ENCODE measurements at places on chromosomes 12 and 14.

DNA sequence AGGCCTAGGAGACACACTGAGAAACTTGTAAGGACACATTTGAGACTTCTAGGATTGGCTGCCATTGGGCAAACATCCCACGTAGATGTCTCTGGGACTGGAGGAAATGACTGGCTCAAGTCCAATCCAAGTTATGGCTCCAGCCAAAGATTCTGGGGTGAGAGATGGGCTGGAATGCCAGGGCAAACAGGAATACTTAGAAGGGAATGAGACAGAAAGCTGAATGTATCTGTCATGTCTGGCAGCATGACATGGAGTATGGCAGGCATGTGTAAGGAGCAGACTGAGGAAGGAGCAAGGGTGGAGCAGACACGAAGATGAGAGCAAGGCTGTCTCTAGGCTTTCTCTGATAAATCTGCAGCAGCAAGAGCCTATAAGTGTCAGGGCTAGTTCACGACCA is 209.2 kb downstream of the PHLDA1 start:
- no peak for DNase-seq

DNA sequence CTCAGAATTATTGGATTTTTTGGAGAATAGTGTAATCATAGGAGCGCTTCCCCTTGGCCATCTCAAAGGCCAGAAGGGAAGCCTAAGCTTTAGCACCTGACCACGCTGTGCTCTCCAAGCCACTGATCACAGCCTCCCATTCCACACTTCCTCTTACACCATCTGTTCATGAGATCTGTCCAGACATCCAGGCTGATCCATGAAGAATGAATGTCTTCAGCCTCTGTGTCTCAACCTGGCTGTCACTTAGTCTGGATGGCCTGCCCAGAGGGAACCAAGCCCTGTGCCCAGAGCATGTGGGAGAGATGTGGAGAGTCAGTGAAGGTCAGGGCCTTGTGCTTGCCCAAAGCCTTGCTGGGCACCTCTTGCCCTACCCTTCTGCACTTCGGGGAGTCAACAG is 40.5 kb downstream of the TSPAN11 start:
- no peak for DNase-seq

GRCh38 chr12:64995816-64996215 is 125.3 kb downstream of the WIF1 start:
- no peak for DNase-seq

- no peak for DNase-seq
Measured at GRCh38 chr12:52165096-52165855, 26.5 kb downstream of the KRT80 start.

DNA sequence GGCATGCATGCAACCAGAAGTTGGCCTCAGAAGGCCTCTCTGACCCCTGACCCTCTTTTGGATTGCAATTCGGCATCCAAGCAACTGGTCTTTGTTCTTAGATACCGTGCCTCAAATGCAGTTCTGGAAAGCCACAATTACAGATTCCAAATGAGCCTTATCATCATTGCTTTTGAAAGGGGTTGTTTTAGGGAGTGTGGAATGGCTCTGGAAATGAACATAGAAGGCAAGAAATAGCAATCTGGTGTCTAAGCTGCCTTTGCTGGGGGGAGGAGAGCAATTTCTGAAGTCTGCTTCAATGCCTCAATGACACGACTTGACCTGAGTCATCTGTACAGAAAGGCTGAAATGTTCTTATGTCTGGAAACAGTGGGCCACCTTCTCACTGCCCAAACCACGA is 250.1 kb downstream of the NUAK1 start:
- DNase-seq: no peak

DNA sequence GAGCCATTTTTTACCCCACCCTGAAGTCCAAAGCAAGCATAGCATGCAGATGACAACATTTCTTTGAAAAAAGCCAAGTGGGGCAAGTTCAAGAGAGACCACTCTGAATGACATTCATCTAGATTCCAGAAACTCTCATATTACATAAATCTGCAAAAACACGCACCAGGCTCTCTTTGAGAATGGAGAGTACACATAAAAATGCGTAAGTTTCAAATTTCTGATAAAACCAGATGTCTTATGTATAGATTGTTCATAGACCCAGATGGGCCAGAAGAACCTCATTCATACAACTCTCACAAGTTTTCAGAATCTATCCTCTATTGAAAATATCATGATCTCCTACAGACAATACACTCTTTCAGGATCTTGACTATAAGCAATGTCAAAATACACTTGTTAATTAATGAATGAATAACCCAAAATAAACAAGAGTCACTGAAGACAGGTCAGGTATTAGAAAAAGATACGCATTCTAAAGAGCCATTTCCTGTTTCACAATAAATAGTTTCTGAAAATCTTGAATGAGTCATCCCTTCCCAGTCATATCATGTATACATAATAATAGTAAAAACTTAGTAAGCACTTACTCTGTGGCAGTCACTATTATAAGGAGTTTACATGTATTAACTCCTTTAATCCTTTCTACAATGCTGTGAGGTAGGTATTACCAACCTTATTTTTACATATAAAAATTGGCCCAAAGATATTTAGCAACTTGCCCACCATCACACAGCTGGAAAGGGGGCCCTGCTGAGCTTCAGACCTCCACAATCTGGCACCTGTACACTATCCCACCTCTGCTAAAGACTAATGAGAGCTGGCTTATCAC is 72.0 kb downstream of the PPP2R5E start:
- DNase-seq: no peak

- no peak for DNase-seq
Measured at GRCh38 chr14:58724206-58724605, 86.4 kb downstream of the DACT1 start.

GRCh38 chr12:68483592-68484383 is 126.9 kb upstream of the RAP1B start:
- DNase-seq: no peak

- DNase-seq: no peak
Measured at GRCh38 chr12:118637767-118638370, 261.5 kb downstream of the SUDS3 start.

DNA sequence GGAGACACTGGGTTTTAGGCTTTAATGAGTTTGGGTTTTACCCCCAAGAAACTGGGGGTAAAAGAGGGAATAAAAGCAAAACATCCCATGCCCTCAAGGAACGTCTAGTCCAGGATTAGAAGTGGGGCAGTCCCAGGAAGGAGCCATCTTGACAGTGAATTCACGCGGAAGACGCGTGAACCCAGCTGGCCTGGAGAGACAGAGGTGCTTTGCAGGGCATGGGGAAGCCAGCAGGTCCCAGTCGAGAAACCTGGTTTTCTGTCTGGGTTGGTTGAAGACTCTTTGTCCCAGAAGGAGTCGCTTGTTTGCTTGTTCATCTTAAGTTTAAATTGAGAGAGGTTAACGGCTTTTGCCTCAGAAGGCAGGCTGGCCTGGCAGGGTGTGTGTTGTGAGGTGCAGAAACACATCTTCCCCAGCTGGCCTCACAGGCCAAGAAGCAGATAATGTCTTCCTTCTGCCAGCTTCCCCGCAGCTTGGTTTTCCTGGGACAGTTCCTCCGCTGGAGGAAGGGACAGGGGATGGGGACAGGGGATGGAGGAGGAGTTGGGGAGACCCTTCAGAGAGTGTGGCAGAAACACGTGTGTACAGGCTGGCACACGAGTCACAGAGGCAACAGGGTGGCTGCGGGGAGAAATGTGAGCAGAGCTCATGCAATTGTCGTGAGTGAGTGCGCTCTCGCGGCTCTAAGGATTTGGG is 18.5 kb upstream of the CD9 start:
- no peak for DNase-seq

DNA sequence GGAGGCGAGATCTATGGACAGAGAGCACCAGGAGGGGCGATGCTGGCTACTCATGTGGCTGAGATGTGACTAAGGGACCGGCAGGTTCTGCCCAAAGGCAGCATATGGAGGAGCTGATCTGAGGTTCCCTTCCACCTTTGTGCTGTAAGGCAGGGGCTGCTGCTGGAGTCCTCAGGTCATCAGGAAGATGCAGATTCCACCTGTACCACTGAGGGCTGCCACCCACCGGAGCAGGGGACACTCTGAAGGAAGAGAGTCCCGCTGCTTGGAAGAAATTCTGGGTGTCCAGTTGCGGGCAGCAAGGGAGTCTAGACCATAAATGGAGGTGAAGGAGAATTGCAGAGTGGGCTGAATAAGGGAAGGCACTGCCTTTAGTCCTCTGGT is 55.3 kb downstream of the PLEKHG3 start:
- DNase-seq: no peak
